ENCODE measurements at places on chromosomes 6 and 20.

GRCh38 chr6:37636116-37636515 lies 61.6 kb downstream of the MDGA1 start:
- no peak for DNase-seq

DNA sequence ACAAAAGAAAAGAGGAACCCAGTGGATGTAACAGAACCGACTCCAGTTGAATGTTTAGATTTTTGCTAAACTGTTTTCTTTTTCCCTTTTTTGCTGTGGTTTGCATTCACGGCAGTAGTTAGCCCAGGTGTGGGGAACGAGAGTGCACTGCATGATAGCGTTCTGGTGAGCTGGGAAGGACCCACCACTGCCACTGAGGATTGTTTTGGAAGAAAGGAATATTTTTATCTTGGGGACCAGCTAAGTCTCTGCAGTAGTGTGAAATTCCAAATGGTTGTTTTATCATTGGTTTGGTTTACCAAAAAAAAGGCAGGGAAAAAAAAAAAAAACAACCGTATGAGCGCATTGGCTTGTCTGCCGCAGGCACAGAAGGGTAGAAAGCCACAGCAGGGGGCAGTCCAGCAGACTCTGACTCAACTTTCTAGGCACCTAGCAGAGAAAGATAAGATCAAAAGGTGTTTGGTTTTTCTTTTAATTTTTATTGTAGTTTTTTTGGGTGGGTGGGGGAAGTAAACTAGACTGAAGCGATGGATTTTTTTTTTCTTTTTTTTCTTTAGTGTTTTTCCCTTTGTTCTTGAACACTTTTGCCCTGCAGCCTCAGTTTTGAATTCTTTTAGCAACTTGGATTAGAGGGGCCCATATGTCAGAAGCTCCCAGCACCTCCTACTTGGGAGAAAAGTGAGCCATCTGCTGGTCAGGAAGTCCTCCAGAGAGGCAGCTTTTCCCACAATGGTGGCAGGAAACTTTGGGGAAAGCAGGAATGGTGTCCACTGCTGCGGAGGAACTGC lies 13.5 kb upstream of the RAB5IF start:
- no peak for DNase-seq

DNA sequence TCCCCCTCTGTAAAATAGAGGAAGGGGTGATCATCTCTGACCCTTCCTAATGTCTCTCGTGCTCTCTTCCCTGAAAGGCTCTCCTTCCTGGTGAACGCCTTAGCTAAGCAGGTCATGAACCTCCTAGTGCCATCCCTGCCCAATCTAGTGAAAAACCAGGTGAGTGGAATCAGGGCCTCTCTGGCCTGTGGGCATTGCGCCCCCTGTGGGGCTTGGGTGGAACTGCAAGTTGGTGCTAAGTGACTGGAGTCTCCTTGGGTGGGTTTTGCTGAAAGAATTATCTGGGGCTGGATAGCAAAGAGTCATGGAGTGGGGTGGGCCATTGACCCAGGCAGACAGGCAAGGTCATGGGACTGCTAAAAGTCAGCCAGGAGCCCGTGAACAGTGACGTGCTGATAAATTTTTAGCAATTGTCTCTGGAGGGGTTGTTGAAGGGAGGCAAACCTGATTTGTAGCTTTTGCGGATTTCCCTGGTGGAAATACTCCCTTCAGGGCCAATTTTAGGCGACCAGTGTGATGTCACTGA lies 8.9 kb downstream of the BPIFB1 start:
- peak; percentile 34 for DNase-seq

GRCh38 chr6:52305948-52306767 lies 21.6 kb upstream of the MCM3 start:
- no peak for DNase-seq

DNA sequence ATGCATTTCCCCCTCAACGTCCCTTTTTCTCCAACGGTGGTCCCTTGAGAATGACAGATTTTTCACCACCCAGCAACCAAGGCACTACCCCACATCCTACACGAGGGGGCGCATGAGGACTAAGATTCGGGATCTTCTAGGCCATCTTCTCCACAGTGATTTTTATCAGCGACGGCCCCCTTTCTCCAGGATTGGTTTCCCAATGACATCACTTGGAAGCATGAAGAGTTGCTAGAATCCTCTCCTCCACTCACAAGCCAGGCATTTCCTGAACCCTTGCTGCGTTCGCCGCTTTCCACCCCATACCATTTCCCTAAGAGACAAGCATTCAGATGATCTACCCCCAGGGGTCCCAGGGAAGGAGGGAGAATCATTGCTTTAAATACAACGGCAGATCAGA lies 252.0 kb downstream of the HIVEP2 start:
- DNase-seq: peak; percentile 53

GRCh38 chr6:7750197-7750596 lies 24.3 kb downstream of the BMP6 start:
- no peak for DNase-seq

- DNase-seq: no peak
Measured at GRCh38 chr6:958488-958887, 265.5 kb upstream of the EXOC2 start.

- DNase-seq: no peak
Measured at GRCh38 chr6:12007887-12008286, 4.2 kb upstream of the HIVEP1 start.

DNA sequence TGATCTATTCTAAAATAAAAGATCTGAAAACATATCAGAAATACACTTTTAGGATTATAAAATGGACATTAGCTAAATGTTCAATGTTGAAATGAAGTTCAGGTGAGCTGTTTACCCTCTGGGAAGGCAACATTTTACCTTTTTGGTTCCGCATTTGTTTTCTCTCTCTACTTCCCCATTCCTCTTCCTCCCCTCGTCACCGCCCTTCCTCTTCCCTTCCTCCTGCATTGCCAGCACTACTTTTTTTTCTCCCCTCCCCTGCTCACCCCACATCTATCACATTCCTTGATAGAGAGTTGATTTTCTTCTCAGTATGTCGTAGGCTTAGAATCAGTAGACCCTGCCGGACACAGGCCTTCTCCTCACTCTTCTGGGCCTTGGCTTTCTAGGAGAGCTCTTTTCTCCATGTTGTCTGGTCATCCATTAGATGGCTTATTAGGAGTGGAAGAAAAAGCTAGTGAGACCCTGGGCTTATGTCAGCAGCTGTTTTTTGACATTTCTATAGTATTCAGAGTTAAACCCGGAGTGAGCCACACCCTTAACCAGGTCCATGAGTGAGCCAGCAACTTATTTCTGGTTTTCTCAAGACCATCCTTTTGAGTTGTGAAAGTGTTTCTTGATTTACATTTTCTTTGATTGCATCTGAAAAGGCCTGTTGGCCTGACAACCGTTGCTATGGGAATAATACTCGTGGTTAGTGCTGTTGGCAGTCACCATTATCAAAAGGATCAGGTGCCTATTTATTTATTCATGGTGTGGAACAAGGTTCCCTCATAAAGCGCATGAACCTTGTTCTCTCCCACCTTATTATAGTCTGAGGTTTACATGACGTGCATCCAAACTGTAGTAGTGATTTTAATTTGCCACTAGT lies 90.9 kb downstream of the DTD1 start:
- DNase-seq: peak; percentile 54

- no peak for DNase-seq
Measured at GRCh38 chr6:18115356-18115755, 7.1 kb downstream of the NHLRC1 start.

- DNase-seq: no peak
Measured at GRCh38 chr6:7907159-7907558, 3.4 kb downstream of the TXNDC5 start.

DNA sequence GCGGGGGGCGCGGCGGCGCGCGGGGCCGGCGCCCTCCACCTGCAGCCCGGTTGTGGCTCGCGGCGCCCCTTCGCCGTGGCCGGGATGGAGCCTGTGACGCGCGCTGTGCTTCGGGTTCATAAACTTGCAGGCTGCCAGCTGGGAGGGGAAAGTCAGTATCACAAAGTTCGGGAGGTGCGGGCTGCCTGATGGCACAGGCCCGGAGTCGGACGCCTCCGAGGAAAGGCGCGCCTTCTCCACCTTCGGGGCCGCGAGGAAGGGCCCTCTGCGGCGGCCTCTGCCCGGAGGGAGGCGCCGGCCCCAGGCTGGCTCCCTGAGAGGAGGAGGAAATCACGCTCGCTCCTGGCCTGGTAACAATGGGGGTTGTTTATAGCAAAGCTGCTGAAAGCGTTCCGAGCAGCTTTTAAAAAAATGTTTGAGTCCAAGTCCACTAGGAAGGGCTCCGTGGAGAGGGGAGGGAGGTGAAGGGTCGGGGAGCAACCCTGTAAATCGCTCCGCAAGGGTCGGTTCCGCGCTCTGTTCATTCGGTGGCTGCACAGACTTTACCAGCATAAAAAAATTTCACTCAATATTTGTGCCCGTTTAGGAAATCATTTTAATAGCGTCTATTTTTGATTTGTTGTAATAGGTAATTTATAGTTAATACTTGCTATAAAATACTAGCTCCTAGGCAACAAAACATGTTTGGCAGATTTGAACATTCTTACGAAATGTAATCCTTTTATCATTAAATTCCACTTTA lies 1.0 kb downstream of the AFDN start:
- DNase-seq: peak; percentile 56

GRCh38 chr6:86595641-86596040 lies 341.7 kb upstream of the HTR1E start:
- DNase-seq: no peak

DNA sequence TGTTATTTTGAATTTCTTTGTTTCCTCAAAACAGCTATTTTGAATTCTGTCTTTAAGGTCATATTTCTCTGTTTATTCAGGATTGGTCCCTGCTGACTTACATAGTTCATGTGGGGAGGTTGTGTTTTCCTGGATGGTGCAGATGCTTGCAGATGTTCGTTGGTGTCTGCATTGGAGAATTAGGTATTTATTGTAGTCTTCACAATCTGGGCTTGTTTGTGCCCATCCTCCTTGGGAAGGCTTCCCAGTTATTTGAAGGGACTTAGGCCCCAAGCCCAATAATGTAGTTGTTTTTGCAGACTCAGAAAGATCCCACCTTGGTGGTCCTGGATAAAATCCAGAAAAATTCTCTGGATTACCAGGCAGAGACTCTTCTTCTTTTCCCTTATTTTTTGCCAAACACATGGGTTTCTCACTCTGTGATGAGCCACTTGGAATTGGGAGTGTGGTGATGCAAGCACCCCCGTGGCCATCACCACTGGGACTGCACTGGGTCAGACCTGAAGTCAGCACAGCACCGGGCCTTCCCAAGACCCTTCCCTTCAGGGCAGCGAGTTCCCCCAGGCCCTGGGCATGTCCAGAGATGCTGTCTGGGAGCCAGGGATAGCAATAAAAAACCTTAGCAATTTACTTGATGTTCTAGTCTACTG lies 81.6 kb upstream of the EZR start:
- no peak for DNase-seq

DNA sequence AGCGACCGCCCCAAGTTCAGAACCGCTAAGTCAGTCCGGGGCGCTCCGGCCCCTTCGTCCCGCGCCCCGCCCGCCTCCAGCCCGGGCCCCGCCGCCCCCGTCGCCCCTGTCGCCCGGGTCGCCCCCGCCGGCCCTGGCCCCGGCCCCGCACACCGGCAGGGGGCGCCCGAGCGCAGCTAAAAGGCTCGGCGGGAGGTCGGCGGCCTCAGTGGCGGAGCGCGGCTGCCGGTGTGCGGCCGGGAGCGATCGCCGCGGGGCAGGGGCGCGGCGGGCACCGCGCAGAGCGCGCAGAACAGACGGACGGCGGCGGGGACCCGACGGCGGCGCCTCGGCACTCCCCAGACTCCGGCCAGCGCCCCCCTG lies at the start of gene FNDC1:
TSS of gene FNDC1 (plus strand) at position 208 of the 363 bp plus-strand sequence. CDS start 197 bp downstream, outside the sequence.
- peak; percentile 42 for DNase-seq

GRCh38 chr6:158086504-158087223 lies 81.4 kb downstream of the SERAC1 start:
- DNase-seq: no peak

- no peak for DNase-seq
Measured at GRCh38 chr20:37347347-37347823, 1.4 kb downstream of the SRC start.

GRCh38 chr6:80689716-80690395 lies 583.4 kb downstream of the BCKDHB start:
- no peak for DNase-seq

DNA sequence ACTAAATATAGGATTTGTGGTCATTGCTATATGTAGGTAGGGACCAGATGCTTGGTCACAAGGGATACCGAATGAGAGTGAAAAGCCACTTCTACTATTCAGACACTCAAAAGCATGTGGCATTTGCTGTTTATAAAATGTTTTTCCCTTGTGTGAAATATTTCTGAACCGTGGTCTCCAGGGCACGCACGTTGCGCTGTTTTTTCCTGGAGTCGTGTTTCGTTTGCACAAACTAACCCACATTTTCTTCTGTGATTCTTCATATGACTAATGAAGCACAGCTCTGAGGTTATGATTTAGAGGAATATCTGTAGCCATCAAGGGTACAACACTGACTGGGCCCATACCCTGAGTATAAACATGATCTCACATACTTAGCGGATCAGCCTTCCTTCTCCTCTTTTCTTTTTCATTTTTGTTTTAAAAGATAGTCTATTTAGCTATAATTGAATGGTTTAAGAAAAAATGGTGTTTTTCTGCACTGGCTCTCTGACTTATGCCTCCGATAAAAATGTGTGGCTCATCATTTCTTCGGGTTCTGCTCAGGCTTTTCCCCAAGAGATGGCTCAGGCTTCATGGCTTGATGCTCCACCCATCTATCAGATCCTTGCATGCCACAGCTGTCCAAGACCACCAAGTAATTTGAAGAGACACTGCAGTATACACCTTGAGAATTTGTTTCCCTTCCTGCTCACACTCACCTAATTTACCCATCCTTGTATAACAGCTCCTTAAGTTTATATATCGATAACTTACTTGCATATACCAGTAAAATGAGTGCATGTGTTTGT lies 59.9 kb upstream of the HBS1L start:
- DNase-seq: no peak

DNA sequence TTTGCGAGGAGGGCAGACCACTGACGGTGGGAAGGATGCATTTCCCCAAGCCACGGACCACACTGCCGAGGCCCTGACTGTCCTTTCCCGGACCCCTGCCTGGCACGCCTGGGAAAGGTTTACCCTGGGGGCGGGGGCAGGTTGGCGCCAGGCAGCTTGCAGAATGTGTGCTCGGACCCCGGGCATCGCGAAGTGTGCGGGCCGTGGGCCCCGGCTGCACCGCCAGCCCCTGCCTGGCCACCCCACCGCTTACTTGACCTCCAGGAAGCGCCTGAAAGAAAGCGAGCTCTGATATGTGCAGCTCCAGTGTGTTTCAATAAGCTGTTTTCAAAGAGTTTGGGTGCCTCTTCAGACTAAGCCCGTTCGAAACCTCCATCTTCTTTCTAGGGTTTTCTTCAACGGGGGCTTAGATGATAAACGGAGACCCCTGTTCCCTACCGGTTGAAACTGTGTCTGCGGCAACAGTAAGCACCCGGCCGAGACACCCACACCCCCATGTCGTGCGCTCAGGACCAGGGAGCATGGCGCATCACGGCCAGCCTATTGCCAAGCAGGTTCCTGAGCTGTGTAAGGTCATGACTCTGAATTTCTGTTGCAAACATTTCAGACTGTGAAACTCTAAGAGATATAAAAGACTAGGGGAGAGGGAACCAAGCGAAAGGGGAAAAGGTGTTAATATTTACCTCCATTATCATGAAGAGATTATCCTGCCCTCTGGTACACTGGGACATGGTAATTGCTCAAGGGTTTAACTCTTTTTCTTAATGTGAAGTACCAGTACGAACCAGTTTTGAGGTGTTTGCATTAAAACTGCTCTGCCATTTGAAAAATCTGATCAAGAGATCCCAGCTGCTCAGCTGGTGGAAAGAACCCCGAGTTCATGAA lies 231.2 kb upstream of the FOXQ1 start:
- no peak for DNase-seq

GRCh38 chr6:119078376-119079282 lies at the start of gene FAM184A:
Gene FAM184A (minus strand): TSS chr6:119078664. CDS start chr6:119078299, 365 bp downstream.
- DNase-seq: peak; percentile 82
